ENCODE measurements at places on chromosomes 7 and 10.

DNA sequence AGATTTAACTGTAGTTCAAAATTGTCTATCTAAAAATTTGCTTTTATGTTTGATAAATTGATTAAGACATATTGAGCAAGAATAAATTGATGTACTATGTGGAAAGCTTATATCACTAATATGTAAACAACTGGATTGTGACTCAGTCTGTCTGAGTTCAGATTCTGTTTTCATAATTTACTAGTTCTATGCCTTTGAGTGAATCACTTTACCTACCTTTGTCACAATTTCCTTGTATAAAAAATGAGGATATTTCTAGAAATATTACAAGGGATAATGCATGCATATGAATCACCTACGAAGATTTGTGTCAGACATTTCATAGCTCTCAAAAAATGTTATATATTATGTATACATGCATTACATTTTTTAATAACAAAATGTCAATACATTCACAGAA is 245.1 kb upstream of the ZWINT start:
- no peak for DNase-seq

DNA sequence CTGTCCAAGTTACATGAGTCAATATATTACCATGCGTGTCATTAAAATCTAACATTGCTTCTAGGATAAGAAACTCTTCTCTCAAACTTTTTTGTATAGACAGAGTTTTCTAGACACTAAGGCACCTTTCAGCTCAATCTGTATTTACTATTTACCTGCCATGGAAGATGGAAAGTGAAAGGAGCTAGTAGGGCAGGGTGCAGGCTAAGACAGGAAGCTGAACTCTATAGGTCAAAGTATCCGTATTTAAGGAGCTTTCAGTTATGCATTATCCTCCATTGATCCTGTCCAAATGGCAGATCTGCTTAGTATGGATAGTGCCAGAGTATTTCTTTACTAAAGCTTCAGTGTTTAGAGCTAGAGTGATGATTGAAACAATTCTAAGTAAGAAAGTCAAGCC is 612.8 kb downstream of the IPMK start:
- peak; percentile 21 for DNase-seq

DNA sequence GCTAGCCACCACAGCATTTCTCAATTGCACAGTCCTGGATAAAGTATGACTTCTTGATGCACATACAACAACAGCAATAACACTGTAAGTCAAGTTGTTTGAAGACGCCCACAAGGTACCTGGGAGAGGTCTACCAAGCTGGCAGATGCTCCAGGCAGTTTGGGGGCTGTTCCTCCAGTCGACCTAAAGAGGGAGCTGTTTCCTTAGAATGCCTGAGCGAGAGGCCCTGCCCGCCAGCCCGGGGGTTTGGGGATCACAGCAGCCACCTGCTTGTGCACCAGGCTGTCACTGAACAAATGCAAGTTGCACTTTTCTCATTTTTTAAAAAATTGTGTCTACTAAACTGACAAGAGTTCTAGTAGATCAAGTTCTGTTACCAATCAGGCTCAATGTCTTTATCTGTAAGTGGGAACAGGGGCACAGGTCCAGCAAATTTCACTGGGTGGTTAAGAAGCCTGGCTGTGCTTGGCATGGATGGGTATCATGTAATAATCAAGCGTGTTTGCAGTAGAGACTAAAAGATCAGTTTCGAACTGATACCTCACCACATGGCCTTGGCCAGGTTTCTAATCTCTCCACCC is 193.8 kb upstream of the ADO start:
- peak; percentile 90 for DNase-seq

DNA sequence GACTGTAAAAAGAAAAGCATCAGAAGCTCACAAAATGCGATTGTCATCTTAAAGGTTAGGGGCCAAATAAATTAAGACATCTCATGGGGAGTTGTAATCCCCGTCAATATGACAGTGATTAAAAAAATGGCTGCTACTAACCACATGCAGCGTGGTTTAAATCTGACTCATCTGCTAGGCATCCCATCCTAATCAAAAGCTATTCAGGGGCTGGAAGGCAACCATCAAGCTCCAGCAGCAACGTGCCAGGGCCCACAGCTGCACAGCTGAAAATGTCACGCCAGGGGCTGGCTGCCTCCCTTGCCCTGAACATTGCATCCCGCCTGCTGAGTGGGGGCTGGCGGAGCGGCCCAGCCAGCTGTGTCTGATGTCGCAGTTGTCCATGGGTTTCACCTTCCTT is 66.3 kb upstream of the FRMD4A start:
- DNase-seq = no peak

GRCh38 chr7:133676805-133677370 is 424.0 kb downstream of the EXOC4 start:
- DNase-seq = no peak

- DNase-seq = no peak
These were observed 178.6 kb upstream of the BET1 start for GRCh38 chr7:94182721-94183120.

DNA sequence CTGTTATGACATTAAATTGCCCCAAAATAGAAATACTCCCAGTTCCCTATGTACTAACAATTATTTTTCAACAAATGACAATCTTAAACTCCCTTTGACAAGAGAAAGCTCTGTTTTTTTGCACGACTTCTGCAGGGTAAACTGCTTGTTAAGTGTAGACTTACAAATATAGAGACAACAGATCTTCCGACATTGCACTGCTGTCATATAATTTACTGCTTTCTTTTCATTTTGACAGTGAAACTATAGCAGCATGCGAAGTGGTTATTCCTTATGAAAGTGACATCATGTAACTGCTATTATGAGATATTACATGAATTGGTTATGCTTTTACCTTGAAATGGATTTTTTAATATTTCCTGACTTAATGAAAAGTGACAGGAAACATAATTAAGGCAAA is 659.9 kb downstream of the SDK1 start:
- DNase-seq = no peak

GRCh38 chr10:44882166-44882720 is 28.9 kb upstream of the TMEM72 start:
- DNase-seq = no peak

- DNase-seq = no peak
These were observed 267.8 kb downstream of the PARD3 start for GRCh38 chr10:34547291-34547690.

- DNase-seq = peak; percentile 74
These were observed 3.5 kb downstream of the ARID5B start for GRCh38 chr10:61904733-61905725.

DNA sequence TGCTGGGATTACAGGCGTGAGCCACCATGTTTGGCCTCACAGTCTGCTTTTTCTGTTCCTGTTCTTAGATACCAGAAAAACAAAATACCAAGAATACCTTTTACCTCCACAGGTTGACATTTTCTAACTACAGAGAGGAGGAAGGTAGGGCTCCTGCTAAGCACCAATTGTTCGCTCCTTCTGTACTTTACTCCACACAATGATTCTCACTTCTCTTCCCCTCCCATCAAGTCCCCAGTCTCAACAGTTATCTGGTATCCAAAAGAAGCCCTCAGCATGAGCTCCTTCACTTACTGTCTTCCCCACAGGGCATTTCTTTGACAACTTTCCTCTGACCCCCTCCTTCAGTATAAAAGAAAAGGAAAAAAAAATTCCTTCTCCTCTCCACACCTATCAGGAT is 47.7 kb upstream of the ZNF800 start:
- DNase-seq = no peak

DNA sequence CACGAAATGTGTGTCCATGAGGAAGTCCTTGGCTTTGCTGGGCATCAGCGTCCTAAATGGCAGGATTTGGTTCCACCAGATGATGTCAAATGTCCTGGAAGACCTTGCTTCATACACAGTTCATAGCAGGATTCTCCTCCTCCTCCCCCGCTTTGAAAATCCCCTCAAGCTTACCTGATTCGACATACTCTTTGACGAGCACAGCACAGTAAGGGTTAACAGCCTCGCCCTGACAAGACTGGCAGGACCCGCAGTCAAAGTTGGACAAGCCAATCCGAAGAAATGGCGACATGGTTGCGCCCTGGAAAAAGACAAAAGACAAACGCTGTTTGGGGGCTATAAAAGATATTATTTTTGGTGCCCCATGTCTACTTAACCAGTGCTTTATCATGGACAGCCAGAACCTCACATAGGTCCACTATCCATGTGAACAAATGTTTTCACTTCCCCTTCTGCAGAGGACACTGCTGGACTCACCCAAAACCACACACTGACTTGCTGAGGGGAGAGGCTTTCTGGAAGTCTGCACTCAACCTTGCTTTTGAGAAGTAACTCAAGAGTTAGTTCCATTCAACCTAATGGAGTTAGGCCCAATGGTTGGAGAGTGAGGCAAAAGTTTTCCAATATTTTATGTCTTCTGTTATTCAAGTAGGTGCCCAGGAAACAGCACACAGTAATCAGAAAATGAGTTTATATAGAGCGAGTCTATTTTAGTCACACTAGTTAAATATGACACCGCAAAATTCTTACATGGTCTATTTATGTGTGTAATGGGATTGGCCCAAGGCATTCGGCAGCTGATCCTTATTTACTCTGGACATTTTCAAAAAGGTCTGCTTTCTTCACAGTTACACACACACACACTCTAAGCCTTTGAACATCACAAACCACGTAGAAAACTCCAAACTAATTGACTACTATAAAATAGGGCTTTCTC is 65.0 kb downstream of the PRKCQ start:
- DNase-seq = no peak

- peak; percentile 72 for DNase-seq
These were observed 27.2 kb downstream of the CCM2 start for GRCh38 chr7:45026984-45027773.

- DNase-seq = no peak
These were observed 287.1 kb downstream of the WDR11 start for GRCh38 chr10:121138112-121138860.

- DNase-seq = no peak
These were observed 4.0 kb downstream of the DLX5 start for GRCh38 chr7:97020601-97020995.

GRCh38 chr10:97406064-97406463 is 4.9 kb upstream of the RRP12 start:
- DNase-seq = no peak

- peak; percentile 48 for DNase-seq
These were observed 26.2 kb downstream of the ADK start for GRCh38 chr10:74177140-74177677.

DNA sequence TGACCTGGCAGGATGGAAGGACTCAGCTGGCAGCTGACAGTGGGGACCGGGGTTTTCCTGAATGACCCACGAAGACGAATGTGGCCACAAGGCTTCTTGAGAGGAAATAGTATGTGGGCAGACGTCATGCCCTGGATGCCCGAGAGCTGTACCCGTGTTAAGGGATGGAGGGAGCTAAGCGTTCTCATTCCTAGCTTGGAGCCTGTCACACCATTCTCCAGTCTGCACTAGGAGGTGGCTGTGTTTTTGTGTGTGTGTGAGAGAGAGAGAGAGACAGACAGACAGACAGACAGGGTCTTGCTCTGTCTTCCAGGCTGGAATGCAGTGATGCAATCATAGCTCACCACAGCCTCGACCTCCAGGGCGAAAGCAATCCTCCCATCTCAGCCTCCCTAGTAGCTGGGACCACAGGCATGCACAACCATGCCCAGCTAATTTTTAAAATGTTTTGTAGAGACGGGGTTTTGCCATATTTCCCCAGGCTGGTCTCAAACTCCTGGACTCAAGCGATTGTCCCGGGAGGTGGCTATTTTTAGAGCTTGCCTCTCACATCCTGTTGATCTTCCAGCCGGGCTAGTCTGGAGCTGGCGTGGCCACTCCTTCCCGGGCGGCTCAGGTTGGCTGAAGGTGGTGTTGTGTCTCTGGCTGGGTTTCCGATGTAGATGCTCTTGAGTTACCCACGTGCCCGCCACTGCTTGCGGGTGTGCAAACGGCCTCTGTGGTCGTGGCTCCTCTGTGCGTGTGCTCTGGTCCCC is 2.1 kb downstream of the AMZ1 start:
- DNase-seq = peak; percentile 42

GRCh38 chr10:76885816-76886215 is 751.8 kb downstream of the KCNMA1 start:
- no peak for DNase-seq

DNA sequence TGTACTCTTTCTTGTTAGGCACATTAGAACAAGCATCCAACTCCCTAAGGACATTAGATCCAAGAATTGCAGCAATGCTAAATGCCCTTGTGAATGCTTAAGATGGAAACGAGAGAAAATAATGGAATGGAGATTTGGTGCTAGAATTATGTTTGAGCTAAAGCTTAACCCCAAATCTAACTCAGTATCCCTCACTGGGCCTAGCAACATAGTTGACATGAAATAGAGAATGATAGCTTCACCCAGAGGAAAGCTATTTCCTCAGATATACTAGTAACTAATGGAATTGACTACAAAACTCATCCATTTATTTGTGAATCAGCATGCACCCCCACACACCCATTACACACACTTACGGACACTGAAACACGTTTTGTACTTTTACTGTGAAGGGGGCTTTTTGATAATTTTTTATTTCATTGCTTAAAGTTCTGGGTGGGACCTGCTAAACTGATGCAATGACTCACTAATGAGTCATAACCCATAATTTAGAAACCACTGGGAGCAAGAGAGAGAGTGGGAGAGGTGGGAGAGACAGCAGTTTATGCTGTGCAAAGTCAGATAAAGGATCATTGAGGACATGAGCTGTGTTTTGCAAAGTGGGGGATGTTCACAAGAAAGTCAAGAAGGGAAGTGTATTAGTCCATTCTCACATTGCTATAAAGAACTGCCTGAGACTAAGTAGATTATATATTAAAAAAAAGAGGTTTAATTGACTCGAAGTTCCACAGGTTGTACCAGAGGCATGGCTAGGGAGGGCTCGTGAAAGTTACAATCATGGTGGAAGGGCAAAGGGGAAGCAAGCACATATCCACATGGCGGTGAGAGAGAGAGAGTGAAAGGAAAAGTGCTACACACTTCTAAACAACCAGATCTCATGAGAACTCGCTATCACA is 382.7 kb downstream of the SFMBT2 start:
- peak; percentile 3 for DNase-seq

DNA sequence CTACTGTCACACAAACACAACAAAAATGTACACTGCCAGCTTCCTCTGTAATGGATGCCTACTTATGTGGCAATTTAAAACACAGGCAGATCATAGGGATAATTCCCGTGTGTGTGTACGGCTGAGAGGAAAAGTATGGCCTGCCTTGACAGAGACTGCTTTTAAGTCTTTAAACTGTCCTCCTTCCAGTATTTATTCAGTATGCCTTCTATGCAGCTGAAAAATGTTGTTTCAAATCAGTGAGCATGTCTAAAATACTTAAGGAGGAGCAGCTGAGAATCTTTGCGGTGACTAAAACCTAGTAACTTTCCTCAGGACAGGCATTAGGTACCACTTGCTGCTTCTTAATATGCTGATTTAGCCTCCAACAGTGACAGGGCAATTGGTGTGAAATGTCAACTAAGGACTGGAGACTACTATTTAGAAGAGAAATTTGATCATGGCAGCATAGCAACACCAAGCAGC is 126.3 kb downstream of the CACNA2D1 start:
- no peak for DNase-seq

DNA sequence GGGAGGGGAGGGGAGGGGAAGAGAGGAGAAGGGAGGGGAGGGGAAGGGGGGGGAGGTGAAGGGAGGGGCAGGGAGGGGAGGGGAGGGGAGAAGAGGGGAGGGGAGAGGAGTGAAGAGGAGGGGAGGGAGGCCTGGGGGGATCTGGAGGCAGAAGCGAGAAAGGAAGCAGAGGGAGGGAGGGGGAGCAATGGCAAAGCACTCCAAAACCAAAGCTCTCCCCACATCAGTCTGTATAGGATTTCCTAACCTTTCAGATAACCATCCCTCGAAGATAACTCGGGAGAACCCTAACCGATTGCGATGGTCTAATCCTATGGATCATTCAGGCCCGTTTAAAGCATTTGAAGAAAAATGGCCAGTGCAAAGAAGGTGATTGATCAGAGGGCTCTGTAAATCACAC is 19.0 kb downstream of the EBF3 start:
- no peak for DNase-seq
